ENCODE measurements at places on chromosomes 2 and 18.
A peak's percentile ranks its signal among the peaks of the same experiment; 100 is the strongest.

DNA sequence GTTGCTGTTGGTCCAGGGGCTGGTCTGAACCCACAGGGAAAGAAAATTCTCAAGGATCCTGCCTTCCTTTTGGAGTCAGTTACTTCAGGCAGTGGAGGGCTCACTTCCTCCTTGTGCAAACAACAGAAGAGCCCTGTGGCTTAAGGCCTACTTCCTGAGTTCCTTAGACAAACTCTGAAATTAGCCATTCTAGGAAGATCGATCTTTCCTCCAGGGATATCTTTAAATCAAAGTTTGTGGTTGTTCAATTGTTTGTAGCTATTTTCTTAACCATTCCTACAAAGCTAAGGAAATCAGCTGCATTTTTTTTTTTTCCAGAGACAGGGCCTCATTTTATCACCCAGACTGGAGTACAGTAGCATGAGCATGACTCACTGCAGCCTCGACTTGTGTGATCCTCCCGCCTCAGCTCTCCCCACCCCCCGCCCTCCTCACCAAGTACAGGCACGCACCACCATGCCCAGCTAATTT is 156.0 kb downstream of the TANC1 start:
- peak; percentile 90 for DNase-seq

- DNase-seq: peak; percentile 56
These were observed 307.7 kb upstream of the TNP1 start for GRCh38 chr2:217167531-217167930.

- DNase-seq: no peak
These were observed 20.9 kb downstream of the MTERF4 start for GRCh38 chr2:241081190-241081642.

DNA sequence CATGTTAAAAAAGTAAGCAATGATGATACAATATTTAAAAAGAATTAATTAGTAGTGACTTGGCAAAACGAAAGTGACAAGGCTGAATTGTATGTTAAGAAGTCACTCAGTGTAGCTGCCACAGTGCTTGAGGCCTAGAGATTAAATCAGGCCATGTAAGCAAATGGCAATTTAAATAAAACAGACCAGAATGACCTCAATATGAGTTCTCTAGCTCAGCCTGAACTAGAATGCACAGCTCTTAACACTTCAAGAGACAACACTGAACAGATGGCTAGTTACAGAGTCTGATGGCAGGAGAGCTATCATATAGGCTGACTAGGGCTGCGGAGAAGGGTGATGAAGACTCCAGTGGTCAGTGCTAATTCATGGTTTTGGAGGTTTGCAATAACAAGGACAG is 117.9 kb upstream of the ZBTB14 start:
- no peak for DNase-seq

- no peak for DNase-seq
These were observed 219.5 kb downstream of the PTPRM start for GRCh38 chr18:7786569-7786968.

DNA sequence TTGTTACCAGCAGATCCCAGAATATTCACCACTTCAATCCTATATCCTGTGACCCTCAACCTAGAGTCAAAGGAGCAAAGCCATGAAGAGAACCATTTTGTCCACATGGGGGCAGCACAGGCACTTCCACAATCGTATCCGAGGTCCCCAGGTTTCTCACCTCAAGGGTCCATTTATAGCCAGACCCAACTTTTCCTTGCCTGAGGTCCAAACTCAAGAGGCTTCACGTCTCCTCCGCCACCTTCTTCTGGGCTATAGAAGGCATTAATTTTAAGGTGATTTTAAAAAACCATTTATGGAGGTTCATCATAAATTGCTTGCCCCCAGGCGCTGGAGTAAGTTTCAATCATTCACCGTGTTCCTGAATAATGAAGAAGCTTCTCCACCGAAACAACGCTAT is 111.6 kb upstream of the NABP1 start:
- peak; percentile 89 for DNase-seq

DNA sequence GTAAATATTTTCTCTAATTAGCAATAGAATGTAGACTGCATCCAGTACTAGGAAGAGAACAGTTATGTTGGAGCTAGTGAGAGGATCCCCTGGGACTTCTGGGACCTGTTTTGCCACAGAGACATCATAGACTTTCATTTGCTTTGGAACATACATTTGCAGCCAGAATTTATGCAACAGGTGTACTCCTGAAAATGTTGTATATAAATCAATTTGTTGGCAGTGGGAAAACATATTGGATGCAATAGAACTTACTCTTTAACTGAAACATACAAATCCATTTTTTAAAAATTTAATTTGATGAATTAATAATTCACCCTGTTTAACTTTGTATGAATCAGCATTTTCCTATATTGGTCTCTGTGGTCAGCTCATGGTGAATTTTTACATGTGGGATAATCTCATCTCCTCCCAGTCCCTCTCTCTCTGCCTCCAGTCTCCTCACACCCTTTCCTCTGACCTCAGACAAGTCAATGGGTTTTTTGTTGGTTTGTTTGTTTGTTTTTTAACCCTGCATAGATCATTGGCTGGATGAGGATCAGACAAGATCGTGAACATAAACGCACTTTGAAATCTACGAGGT is 263.0 kb downstream of the LPIN1 start:
- DNase-seq: no peak

GRCh38 chr2:36762764-36763490 is 66.4 kb downstream of the VIT start:
- DNase-seq: no peak

- DNase-seq: no peak
These were observed 113.8 kb upstream of the EPAS1 start for GRCh38 chr2:46183426-46183825.

GRCh38 chr2:47805850-47806249 is 22.9 kb downstream of the MSH6 start:
- DNase-seq: no peak

- no peak for DNase-seq
These were observed 2.7 kb upstream of the IL1R1 start for GRCh38 chr2:102139851-102140250.

DNA sequence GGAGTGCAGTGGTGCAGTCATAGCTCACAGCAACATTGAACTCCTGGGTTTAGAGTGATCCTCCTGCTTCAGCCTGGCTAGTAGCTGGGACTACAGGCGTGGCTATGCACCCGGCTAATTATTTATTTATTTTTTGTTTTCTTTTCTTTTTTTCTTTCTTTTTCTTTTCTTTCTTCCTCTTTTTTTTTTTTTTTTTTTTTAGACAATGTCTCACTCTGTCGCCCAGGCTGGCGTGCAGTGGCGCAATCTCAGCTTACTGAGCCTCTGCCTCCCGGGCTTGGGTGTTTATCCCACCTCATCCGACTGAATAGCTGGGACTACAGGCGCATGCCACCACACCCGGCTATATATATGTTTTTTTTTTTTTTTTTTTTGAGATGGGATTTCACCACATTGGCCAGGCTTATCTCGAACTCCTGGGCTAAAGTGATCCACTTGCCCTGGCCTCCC is 1.4 kb upstream of the ANXA4 start:
- DNase-seq: peak; percentile 48

Measured in ELR (cell line).